ENCODE measurements at places on chromosomes 2 and 18.
A peak's percentile ranks its signal among the peaks of the same experiment; 100 is the strongest.

GRCh38 chr2:134438371-134438770 lies 184.5 kb downstream of the MGAT5 start:
- DNase-seq: no peak

- DNase-seq: peak; percentile 90
These were observed 62.1 kb downstream of the SETBP1 start for GRCh38 chr18:44742718-44743311.

- no peak for DNase-seq
These were observed 55.7 kb downstream of the ZC3H8 start for GRCh38 chr2:112199188-112199587.

DNA sequence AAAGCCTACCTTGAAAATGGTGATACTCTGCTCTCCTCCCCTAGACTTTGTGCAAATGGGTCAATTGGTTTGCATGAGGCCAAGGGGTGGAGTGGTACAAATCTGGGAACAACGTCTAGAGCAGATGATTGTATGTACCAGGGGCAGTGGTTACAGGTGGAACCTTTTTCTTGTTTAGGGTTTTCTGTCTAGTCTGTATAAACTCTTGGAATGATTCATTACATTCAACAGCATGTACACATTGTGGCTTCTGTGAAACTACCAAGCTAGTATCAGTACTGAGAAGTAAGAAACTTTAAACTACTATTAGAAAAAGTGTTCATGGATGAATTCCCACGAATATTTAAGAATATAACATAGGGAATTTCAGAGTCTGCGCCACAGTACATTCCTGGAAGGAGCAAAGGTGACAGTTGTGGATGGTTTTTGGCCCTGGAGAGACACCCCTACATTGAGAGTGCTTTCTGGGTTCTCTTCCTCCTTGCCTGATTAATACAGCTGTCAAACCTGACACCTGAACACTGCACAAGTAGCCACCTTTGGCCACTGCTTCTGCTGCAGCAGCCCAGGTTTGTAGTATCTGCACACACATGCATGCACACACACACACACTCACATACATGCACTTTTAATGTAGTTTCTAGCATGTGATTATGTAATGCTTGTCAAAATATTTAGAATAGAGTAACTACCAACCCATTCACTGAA lies 30.0 kb downstream of the CFAP221 start:
- DNase-seq: no peak

- DNase-seq: peak; percentile 68
These were observed 921 bp downstream of the VAPA start for GRCh38 chr18:9914584-9915290.

DNA sequence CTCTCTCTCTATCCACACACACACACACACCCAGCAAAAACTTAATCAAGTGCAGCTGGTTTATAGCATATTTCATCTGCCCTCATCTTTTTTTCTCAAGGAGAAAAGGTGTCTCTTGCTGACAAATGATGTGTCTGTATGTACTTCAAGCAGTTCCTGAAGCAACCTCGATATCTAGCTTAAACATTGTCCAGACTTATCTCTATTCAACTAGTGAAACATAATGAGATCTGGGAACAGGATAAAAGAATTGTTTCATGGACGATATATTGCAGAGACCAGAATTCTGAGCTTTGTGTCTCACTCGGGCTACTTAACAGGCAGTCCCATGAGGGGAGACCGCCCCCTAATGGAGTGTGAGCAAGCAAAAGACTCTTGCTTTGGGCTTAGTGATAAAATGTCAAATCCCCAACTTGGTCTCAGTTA lies 929.2 kb upstream of the SOX11 start:
- peak; percentile 76 for DNase-seq

GRCh38 chr2:170221317-170222288 lies 43.7 kb downstream of the MYO3B start:
- DNase-seq: peak; percentile 28

- no peak for DNase-seq
These were observed 207.7 kb upstream of the CTAGE1 start for GRCh38 chr18:22625406-22625805.

DNA sequence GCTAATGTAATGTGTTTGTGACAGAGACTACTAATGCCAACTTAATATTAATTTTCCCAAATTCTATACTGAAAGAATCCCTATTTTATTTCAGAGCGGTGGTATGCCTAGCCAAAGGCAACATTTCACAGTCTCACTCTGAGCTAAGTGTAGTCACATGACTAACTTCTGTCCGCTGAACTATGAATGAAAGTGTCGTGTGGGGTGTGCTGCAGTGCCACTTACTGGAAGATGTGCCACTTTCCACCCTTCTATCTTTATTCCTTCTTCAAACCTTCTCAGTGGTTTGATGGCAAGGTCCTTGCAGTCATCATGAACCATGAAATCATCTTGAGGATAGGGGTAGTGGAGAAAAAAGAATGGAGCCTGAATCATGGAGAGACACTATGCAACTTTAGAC lies 47.3 kb upstream of the C1D start:
- no peak for DNase-seq

DNA sequence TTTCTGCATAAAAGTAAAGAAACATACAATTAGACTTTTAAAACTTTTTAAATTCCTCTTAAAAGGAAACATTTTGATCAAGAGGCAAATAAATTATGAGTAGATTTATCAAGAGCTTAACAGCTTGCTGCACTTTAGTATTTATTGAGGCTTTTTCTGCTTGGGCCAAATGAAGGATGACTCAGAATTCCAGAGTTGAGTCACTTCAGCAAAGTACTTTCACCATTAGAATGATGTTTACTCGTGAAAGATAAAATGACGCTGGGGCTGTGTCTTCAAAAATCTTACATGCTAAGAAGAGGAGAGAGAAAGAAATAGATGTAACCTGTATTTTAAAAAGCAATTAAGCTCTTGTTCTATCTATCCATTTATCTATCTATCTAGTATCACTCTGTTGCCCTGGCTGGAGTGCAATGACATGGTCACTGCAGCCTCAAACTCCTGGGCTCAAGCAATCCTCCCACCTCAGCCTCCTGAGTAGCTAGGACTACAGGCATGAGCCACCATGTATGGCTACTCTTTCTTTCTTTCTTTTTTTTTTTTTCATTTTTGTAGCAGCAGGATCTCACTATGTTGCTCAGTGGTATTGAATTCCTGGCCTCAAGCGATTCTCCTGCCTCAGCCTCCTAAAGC lies 75.3 kb upstream of the RIOK3 start:
- no peak for DNase-seq

DNA sequence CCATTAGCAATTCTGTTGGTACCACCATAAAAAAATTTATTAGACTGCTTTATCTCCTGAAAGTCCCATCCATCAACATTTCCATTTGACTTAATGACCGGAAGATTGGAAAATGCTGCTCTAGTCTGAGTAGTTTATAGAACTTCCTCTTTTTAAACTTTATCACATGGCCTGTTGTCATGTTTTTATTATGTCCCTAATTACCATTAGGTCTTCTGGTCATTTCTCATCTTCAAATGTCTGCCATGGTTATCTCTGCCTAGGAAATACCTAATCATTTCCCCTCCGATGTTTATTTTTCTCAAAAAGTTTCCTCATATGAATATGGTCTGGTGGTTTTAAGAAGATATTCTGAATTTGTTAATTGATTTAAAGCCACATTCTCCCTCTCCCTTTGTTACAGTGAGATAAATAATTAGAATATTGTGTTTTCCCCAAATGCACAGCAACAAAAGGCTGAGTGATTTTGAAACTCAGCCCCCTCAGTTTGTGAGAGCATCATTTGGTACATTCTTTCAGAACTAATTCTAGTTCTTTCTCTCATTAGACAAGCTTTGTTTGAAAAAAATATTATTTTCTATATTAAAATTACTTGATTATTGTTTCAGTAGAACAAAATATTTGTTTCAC lies 317.1 kb upstream of the ST6GAL2 start:
- no peak for DNase-seq

- DNase-seq: no peak
These were observed 31.0 kb upstream of the C2orf66 start for GRCh38 chr2:196840171-196840570.

DNA sequence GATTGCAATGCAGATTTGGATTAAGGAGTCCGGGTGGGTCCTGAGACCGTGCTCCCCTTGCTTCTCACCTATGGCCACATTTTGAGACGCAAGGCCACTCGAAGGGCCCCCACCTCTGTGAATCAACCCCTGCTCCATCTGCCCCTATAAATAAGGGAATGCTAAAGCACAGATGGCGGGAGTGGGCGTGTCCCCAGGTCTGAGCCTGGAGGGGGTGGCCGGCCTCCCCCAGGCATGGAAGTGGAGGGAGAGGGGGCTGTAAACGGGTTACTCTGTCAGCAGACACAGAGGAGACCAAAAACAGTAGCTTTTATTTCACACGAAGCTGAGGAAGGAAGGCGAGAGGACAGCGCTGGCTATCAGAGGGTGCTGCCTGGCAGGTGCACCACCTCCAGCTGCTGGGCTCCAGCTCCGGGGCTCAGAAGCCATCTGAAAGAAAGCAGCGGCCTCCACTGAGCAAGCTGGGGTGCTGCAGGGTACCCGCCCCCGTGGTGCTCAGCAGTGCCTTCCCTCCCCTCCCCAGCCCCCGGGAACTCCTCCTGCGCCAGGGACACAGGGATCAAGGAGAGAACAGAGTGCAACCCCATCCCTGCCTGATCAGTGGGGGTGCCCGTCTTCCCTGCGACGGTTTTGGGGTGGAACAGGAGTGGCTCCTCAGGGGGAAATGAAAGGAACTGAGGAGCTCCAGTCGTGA lies 56.7 kb upstream of the RAB6C start:
- DNase-seq: peak; percentile 26

GRCh38 chr18:49183921-49184320 lies 233.2 kb upstream of the SMAD7 start:
- no peak for DNase-seq

DNA sequence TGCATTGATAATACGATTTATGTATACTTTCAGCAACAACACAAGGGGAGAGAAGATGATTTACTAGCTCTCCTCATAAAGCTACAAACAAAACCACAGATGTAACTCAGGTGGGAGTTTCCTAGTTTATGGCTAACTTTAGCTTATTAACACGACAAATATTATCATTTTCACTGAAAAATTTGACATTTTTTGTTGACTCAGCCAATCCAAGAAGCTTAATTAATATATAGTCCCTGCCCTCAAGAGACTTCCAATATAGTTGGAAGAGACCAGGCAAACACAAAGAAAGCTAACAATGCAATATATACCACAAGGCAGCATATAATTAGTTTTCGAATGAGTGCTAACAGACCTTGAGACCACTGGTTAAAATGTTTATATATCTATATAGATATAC lies 775 bp downstream of the WDR12 start:
- no peak for DNase-seq

- DNase-seq: peak; percentile 32
These were observed 14.1 kb upstream of the ZSWIM2 start for GRCh38 chr2:186862869-186863709.

- peak; percentile 65 for DNase-seq
These were observed 132.0 kb downstream of the NYAP2 start for GRCh38 chr2:225531559-225531958.

DNA sequence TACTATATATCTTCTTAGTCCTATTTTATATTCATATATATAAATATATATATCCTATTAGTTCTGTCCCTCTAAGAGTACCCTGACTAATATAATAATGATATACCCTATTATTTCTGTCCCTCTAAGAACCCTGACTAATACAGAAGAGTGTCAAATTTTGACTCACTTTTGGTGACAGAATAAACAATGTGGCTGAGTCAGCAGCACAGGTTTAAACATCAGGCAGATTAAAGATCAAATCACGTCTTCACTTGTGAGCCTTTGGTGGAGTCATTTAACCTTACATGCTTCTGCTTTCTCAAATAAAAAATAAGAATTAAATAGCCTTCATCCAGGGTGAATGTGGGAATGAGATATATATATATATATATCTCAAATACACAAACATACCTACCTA lies 615.9 kb upstream of the GCFC2 start:
- DNase-seq: no peak

DNA sequence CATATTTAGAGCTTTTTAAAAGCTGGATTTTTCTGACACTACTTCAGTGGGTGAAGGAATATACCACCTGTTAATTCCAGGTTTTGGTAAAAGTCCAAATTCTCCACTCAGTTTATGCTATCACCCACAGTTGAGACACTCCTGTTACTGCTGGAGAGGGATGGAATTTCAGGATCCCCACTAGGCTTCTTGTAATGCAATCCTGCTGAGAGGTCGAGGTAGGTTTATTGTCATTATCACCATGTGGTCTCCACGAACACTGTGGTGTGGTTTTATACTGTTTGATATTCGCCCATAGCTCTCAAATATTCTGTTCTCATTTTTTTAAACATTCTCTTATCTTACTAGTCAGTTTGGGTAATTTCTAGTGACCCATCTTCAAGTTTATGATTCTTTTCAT lies 167.9 kb downstream of the CCDC102B start:
- no peak for DNase-seq

DNA sequence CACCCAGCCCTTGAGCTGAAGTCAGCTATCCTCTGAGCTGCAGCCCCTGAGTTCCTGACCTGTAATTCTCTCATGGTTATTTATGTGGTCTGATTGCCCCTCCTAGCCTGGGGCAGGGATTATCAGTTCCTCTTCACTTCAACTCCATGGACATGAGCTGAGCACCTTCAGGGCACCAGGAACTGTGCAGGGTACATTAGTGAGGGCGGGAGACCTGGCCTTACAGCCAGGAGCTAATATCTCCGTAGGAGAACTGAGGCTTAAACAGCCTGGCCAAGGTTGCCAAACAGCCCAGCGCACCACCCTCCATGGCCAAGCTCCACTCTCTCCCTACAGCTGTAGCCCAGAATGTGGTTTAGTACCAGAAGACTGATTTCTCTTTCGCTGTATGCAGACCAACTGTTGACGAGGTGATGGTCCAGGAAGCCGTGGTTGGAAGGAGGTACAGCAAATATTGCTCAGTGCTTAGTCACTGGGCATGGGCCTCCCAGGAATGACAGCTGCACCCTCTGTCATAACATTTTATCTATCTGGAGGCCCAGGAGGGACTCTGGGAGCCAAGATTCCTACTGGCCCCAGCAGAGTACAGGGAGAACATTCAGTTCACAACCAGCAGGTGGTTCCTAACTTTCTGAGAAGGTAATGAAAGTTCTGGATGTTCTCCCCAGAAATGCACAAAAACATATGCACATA lies 228.7 kb upstream of the SIX2 start:
- no peak for DNase-seq

GRCh38 chr2:191486584-191487320 lies 191.2 kb upstream of the NABP1 start:
- DNase-seq: no peak

GRCh38 chr18:35693829-35694228 lies 112.3 kb downstream of the GALNT1 start:
- no peak for DNase-seq

DNA sequence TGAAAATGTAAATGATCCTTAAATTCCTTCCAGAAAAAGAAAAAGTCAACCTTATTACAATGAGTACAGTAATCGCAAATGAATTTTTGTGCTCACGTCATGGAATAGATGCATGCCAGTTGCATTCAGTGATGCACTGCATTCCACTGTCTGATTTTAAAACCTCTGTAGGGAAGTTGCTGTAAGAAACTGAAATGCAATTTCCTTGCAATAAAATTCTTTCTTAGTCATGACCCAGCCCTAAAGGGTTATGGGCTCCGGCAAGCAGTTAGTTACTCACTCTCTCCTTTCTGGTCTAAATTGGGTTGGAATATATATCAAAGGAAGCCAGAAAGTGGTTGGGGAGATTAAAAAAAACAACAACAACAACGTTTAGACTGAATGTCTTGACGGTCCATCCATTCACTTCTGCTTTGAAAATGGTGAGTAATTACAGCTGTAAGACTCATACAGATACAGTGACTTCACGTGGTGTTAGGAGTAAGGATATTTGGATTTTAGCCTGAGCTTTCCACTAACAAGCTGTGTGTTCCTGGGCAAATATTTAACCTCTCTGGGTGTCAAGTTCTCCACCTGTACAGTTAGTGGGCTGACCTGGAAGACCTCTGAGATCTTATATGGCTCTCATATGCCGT lies 8.6 kb upstream of the RND3 start:
- no peak for DNase-seq
